ENCODE measurements at places on chromosomes 3 and 15.

DNA sequence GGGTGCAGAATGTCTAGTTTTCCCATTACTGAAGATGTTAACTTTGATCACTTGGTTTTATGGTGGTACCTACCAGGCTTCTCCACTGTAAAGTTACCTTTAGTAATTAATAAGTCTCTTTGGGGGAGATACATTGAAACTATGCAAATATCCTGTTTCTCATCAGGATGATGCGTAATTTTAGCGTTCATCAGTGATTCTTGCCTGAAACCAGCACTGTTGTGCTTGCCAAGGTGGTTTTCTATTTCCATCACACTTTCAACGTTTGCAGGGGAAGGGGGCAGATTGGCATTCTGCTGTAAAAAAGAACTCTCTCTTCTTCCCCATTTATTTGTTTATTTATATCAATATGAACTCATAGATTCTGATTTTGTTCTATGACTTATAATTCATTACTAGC, 61.0 kb downstream of the SSR3 start:
- no peak for DNase-seq

DNA sequence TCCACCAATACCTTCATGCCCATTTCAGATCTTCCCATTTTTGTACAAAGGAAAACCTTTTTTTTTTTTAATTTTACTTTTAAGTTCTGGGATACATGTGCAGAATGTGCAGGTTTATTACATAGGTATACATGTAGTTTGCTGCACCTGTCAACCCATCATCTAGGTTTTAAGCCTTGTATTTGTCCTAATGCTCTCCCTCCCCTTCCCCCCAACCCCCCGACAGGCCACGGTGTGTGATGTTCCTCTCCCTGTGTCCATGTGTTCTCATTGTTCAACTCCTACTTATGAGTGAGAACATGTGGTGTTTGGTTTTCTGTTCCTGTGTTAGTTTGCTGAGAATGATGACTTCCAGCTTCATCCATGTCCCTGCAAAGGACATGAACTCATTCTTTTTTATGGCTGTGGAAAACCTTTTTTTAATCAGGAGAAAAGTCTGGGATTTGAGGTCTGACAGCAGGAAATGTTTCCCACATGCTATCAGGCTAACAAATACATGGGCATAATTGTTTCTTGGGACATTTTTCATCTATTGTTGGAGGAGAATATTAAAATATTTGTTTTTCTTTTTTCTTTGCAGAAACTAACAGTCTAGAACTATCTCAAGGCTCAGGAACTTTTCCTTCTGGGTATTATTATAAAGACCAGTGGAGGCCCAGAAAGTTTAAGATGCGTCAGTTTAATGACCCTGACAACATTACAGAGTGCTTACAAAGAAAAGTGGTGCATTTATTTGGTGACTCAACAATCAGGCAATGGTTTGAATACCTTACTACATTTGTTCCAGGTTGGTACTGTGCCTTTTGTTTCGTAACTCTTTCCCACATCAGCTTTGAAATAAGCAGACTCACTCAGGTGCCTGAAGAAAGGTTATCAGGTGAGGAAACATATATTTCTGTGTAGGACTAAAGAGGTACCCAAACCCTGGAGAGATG, 32.8 kb upstream of the NFKBIZ start:
- DNase-seq: no peak

GRCh38 chr15:74571191-74571590, 30.2 kb downstream of the ARID3B start:
- no peak for DNase-seq

GRCh38 chr3:31442755-31443154, 90.0 kb upstream of the STT3B start:
- no peak for DNase-seq

DNA sequence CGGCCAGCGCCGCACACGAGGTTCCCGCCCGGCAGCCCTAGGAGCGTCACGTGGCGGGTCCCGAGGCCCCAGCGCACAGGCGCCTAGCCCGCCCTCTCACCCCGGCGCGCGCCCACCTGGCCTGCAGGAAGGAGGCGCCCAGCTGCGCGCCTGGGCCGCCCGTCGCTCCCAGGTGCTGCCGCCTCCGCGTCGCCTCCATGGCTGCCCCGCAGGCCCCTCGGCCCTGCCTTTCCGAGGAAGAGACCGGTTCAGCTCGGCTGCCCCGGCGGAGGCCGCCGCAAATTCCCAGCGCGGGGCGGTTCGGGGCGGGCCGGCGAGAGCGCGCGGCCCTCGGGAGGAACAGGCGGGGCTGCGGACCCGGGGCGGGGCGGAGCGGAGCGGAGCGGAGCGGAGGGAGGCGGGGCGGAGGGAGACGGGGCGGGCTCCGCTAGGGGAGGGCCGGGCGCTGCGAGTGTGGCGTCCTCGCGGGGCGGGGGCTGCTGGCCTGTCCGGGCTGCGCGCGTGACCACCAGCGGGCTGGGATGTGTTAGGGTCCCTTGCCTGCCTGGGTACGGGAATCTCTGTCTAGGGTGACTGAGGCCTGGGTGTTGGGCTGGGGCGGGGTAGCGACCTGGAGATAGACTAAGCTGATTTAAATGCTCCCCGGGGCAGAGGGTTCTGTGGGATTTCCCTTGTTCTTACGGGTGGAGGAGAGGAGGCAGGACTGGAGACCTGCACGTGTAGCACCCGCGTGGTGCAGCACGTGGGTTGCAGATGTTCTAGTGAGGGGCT, at the start of gene CLN6:
Gene CLN6 (minus strand): TSS at position 343 of the 771 bp plus-strand sequence. CDS start 144 bp downstream, at position 199.
- DNase-seq: peak; percentile 94

DNA sequence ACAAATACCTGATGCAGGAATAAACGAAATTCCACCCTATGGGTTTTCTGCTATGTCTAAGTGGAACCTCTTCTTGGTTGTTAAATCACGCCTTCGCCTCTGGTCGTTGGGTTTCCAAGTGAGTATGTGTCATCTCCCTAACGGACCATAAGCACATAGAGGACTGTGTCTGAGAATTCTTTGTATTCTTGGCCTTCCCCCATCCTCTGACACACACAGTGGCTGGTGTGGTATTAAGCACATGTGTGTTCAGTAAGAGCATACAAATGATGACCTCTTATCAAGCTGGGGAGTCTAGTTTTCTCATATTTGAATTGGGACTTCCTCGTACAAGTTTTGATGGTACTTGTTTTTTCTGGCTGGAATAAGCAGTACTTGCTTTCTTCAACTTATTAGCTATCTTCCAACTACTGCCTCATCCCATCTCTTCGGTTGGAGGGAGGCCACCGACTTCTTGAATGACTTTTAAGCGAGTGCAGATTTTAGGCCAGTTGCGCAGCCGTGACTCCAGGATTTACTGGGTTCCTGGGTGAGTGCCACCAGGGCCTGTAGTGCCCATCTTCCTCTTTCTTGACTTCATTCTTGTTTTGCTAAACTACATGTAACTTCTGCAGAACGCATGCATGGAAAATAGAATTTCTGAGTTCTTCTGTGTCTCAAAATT, 240.2 kb downstream of the ADAMTS17 start:
- no peak for DNase-seq

GRCh38 chr3:113736548-113737089, 9.4 kb downstream of the NAA50 start:
- DNase-seq: peak; percentile 56

DNA sequence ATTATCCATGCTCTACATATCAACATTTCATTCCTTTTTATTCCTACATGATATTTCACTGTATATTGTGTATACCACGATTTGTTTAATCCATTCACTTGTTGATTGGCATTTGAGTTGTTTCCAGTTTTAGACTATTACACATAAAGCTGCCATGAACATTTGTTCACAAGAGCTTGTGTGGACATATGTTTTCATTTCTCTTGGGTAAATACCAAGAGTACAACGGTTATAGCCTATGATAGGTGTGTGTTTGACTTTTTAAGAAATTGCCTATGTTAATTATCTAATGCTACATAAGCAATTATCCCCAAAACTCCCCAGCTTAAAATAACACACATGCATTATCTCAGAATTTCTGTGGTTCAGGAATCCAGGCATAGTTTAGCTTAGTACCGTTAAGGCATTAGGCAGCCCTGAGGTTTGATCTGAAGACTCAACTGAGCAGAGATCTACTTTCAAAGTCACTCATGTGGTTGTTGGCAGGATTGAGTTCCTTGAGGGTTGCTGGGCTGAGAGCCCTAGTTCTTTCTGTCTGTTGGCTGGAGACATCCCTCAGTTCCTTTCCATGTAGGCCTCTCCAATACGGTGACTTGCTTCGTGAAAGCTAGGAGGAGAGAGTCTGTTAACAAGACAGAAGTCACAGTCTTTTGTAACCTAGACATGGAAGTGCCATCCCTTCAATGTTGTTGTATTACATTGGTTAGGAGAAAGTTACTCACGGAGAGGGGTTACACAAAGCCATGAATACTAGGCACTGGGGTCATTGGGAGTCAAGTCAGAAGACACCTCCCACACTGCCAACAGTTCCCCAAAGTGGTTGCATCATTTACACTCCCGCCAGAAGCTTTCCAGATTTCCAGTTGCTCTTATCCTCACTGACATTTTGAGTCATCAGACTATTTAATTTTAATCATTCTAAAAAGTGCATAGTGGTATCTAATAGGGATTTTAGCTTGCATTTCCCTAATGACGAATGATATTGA, 21.0 kb upstream of the PCSK6 start:
- no peak for DNase-seq

GRCh38 chr15:88982946-88983342, 69.8 kb upstream of the MFGE8 start:
- no peak for DNase-seq

DNA sequence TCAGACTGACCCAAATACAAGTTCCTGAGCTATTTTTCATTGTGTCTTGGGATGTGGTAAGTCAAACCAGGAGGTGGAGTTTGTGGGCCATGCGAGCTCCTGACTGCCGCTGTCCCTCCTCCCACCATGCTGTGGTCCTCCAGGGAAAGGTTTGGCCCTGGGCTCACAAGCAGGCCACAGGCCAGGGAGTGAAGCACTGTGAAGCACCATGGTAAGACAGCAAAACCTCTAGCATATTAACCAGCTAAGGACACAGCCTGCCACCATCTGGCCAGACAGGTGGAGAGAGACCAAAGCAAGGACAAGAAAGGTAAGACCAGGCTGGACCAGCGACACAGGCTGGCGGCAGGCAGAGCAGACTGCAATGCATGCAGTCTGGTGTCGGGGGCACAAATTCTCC, 15.3 kb downstream of the RAB43 start:
- DNase-seq: peak; percentile 85

DNA sequence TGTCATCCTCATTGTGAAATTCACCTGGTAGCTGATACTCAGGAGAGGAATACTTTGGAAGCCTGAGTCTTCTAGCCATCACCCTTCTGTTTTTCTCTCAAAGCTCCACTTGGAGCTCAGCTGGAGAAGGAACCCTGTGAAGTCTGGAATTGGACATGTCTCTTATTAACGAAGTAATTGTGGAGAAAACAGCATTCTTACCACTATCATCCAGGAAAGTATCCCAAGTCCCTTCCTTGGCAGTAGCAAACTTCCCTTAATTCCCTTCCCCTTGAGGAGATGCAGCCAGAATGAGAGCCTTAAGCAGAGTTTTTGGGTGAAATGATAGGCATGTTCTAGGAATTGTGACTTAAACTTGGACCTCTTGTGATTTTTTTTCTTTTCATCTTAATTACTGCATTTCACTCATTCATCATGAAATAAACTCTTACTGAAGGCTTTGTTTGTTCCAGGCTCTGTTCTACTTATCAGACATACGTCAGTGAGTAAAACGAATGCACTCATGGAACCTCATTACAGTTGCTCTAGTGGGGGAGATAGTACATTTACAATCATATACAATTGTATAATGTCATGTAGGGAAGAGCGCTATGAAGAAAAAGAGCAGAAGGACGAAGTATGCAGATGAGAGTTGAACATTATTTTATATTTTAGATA, 30.5 kb upstream of the TCF12 start:
- no peak for DNase-seq

GRCh38 chr15:66963710-66964109, 101.7 kb upstream of the SMAD3 start:
- no peak for DNase-seq

- DNase-seq: no peak
These were observed 995 bp downstream of the ADAMTS17 start for GRCh38 chr15:100340721-100341238.

GRCh38 chr3:15348246-15348645, 15.9 kb upstream of the SH3BP5 start:
- no peak for DNase-seq

DNA sequence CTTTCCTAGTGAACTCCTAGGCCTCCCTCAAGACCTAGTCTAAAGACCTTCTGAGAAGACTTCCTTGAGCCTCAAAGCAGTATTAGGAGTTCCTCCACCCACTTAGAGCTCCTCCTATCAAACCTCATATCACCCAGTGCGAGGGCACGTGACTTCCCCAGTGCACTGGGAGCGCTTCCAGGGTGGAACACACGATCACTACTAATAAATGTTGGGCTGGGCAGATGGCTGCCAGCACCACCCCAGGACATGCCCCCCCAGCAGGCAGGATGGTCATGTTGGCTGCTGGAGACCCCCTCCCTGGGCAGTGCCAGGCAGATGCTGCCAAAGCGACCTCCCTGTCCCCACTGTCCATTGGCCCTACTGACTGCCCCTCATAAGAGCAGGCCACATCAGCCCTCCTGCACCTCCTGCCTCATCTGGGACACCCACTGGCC, 8.5 kb upstream of the PLXND1 start:
- DNase-seq: no peak

DNA sequence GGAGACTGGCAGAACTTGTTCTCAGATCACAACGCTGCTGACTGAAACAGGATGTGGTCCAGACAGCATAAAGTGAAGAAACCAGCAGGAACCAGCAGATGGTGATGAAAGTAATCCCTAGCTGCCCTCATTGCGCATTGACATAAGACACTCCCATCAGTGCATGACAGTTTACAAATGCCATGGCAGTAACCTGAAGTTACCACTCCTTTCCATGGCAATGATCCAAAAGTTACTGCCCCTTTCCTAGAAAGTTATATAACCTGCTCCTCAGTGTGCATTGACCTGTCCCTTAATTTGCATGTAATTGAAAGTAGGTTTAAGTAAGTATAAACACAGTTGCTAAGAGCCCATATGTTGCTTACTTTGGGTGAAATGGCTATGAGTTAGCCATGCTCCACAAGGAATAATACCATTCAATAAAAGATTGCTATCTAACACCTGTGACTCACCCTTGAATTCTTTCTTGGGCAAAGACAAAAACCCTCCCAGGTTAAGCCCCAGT, 149.1 kb upstream of the CD96 start:
- DNase-seq: no peak

- no peak for DNase-seq
These were observed 357.7 kb downstream of the CLSTN2 start for GRCh38 chr3:140292684-140293083.

DNA sequence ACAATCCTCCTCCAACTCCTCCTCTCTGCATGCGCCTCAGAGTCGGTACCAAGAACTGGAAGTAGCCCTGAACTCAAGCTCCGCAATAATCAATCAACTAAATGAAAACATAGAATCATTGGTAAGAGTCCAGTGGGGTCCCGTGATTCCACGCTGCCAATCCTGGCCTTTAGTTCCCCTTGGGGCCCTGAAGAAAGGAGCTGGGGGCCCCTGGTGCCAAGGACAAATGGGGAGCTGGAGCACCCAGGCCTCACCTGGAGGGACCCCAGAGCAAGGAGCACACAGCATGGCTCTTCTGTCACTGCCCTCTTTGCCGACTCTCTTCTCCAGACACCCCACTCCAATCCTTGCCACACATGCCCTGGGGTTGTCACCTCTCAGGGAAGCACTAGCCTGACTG, 80.3 kb downstream of the ADAMTS7 start:
- no peak for DNase-seq

All from cerebellum (tissue), 4 donors.